LNCaP clone FGC (cell line): ENCODE measurements at places on chromosomes 3 and 15.
A peak's percentile ranks its signal among the peaks of the same experiment; 100 is the strongest.

GRCh38 chr3:145094355-145094941 lies 1066.5 kb downstream of the PLOD2 start:
- DNase-seq, result peak; percentile 11

- no peak for DNase-seq
Observed at GRCh38 chr3:135513106-135514059, 452.1 kb upstream of the PPP2R3A start.

- DNase-seq, result no peak
Observed at GRCh38 chr15:40493089-40493840, 22.5 kb downstream of the CHST14 start.

GRCh38 chr3:182692021-182692420 lies 101.3 kb upstream of the ATP11B start:
- no peak for DNase-seq

DNA sequence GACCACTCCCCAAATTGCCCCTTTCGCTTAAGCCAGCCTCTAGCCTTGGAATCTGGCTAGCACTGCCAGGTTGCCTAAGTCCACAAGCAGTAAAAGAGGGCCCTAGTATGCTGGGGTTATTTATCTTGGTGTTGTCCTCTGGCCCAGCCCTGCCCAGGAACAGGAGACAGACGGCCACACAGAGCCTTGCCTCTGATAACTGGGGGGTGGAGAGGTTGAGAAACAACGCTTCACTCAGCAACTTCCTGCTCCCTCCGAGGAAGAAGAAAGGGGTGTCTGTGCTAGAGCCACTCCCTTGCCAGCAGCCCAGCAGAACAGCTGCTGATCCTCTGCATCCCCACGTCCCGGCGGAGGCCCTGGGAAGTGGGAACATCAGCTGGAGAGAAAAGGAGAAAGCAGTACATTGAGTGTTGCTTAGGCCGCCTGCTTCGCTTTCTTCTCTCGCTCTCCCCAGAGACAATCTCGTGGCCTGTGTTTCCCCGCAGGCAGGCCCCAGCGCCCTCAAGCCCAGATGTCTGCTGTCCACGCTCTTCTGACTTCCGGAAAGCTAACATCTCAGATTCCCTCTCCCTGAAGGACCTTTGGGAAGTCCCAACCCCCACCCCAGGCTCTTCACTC lies 22.6 kb upstream of the C3orf70 start:
- no peak for DNase-seq

GRCh38 chr3:102265720-102266119 lies 169.1 kb upstream of the ZPLD1 start:
- no peak for DNase-seq

DNA sequence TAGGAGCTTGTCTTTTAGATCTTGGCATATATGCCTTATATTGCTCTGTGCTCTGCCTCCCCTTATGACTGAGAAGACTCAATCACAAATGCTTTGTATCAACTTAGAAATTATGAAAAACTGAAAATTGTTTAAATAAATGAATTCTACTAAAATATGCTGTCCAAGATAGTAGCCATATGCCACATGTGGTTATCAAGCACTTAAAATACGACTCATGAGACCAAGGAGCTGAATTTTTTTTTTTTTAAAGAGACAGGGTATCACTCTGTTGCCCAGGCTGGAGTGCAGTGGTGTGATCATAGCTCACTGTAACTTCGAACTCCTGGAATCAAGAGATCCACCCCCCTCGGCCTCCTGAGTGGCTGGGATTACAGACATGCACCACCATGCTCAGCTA lies 118.3 kb downstream of the RFTN1 start:
- no peak for DNase-seq

DNA sequence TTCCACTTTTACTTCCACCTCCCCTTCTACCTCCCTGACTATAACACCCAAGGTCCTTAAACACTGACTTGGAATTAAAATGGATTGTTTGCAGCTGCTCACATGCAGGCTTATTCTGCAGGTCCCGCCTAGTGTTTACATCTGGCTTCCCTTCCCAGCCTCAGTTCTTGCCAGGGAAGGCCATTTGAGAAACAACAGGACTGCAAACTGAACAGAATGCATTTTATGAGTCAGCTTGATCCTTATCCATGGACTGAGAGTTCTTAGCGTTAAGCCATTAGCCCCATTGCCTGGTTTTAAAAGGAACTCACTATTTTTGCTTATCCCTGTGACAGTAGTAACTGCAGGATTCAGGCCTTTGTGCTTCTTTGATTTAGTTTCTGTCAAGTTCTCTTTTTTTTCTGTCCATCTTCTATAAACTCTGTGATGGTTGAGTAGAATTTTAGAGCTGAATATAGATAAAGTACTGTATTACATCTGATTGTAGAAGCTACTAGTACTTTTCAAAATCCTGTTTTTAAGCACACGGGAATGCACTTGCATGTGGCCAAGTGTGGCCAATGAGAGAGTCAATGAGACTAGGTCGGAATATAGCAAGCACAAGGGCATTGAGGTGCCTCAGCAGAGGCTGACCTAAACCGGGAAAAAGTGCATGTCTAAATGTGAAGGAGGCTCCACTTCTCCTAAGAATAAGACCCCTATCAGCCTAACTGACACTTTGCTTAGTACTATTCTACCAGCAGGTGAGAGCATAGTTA lies 106.4 kb downstream of the TUSC7 start:
- no peak for DNase-seq

- peak; percentile 72 for DNase-seq
Observed at GRCh38 chr3:151305060-151305774, 11.4 kb downstream of the GPR87 start.

GRCh38 chr15:81296673-81297072 lies 27.3 kb downstream of the STARD5 start:
- DNase-seq, result no peak

GRCh38 chr15:39127925-39128617 lies 452.8 kb upstream of the THBS1 start:
- DNase-seq, result peak; percentile 89

GRCh38 chr3:86988235-86988634 lies 2.7 kb downstream of the VGLL3 start:
- DNase-seq, result no peak

GRCh38 chr3:143831208-143831607 lies 17.1 kb downstream of the SLC9A9 start:
- DNase-seq, result no peak

GRCh38 chr3:27659279-27660021 lies 62.7 kb downstream of the EOMES start:
- no peak for DNase-seq

DNA sequence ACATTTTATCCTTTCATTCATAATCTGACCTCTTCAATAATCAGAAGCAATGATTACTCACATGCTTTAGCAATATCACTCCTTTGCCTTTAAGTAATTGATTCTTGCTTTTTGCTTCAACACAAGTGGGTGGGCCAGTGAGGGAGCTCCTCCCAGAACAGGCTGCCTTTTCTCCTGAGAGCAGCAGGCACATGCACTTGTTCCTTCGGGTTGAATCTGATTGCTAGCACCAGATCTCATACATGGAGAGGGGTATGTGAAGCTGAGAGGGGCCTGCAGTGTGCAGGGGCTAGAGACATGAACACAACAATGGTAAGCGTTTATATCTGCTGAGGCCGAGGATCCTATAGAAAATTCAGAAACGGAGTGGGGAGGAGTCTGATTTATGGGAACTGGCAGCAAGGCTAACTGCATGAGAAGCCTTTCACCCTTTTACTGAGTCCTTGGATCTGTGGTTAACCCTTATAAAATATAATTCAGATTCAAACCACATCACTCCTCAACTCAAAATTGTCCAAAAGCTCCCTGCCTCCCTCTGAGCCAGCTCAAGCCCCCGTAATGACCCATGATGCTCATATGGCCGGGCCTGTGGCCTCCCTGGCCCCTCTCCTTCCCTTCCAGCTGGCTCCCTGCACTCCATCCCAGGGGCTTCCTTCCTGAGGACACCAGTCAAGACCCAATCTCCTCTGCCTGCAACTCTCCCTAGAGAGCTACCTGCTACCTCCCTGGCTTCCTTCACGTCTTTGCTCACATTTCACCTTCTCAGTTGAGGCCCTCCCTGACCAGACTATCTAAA lies 32.4 kb downstream of the ZNF445 start:
- DNase-seq, result no peak

- no peak for DNase-seq
Observed at GRCh38 chr3:116808725-116809124, 99.1 kb downstream of the TUSC7 start.

DNA sequence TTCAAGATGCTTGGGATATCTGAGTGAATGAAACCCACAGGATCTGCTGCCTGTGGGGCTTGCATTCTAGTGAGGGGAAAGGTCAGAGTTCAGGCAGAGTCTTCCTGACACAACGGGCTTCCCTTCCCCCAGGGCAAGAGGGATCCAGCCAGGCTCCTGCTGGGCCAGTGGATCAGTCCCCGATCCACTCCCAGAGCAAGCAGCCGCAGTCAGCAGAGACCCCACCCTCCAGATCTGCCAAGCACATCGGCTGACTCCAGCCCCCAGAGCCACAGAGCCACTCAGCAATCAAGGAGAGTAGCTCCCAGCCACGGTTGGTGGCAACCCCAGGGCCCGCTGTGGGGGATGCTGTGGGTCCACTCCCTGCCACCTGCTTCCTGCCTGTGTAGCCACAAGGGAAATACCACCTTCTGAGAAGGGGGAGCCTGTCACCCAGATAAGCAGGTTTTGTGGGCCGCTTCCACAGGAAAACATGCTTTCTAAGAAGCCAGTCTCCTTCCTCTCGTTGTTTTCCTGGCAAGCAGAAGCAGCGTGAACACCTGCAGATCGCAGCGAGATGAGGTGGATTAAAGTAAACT lies 44.9 kb downstream of the CPN2 start:
- no peak for DNase-seq

DNA sequence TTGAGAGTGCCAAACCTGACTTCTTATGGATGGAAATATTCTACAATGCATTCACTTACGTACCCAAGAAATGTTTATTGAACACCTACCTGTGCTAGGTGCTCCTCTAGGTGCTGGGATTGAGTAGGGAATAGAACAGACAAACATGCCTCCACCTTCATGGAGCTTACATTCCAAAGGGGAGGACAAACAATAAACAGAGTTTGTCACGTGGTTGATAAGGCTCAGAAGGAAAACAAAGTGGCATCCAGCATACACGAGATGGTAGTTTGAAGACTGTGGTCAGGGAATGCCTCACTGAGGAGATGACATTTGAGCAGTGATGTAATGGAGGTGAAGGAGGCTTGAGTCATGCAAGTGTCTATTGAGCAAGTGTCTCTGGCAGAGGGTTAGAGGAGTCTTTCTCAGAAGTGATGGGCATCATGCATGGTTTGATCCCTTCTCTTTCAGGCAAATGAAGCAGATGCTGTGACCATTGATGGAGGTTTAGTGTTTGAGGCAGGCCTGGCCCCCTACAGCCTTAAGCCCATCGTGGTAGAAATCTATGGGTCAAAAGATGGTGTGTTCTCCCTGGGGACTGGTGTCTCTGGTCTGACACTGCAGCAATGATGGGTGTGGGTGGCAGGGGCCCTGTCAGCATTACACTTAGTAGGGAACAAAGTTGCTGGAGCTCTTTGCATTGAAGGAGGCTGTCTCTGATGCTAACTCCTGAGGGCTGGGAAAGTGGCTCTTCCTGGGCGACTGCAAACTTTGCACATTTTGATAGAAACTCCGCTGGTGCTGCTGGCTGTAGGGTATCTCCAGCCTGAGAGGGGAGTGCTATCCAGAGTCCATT lies 29.7 kb upstream of the TOPBP1 start:
- no peak for DNase-seq

DNA sequence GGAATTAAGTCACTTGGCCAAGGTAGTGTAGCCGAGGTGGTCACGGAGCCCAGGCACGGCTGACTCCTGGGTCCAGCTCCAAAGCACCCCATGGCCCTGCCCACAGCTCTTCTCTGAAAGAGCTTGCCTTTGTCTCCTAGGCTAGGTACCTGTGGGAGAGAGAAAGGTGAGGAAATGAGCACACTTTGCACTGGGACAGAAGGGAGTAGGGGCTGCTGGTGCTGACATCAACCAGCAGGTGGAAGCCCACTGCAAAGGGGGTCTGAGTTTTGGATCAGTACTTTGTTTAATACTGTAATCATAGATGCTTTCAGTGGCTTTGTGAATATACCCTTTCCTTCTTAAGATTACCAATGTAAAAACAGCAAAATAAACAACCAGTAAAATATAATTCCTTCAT lies 128.3 kb upstream of the EIF1B start:
- no peak for DNase-seq

GRCh38 chr15:39874890-39875549 lies 45.0 kb downstream of the GPR176 start:
- DNase-seq, result peak; percentile 32

DNA sequence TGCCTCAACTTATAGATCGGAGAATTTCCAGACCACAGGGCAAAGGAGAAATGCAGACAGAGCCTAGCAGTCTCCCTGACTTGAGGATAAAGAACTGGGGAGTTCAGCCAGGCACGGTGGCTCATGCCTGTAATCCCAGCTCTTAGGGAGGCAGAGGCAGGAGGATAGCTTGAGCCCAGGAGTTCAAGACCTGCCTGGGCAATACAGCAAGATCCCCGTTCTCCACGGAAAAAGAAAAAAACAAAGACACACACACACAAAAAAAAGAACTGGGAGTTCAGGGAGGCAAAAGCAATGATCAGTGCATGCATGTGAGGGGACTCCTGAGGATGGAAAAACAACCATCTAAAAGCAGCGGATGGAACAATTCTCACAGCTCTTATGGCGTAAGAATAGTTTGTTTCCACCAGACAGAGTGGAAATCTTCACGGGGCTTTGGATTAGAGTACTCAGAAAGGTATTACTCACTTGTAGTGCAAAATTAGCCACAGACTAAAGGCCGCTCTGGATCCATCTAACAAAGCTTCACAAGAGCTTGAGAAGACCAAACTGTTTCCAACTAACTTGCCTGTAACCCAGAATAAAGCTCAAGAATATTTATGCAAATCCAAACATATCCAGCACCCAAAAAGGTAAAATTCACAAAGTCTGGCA lies 16.3 kb downstream of the SEC11A start:
- no peak for DNase-seq

DNA sequence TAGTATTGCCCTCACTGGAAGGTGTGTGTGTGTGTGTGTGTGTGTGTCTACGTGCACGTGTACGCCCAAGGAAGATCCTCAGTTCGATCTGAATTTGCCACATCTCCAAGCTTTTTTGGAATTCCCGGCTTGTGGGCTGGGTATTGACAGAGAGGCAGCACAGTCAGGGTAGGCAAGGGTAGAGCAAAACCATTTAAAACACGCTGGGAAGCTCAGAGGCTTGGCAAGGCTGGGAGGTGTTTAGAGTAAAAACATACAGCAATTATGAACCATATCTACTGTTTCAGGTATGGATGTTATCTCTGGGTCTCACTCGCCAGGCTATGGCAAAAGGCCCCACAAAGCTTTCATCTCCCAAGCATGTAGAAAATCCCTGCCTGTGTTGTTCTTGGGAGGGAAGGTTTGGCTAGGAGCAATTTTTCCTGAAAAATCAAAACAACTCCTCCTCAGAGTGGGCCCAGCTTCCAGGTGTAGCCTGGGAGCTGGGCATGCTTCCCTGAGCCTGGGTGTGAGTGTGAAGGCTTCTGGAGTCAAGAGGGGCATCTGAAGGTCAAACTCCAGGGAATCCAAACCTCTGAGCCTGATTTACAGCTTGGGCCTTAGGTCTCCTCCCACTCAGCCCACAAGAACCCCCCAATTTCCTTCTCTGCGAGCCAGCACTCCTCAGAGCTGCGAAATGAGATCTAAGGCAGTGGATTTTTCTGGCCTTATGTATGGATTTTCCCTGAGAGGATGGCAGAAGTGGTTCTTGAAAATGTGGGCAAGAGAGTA lies 244.8 kb upstream of the TPRG1 start:
- DNase-seq, result no peak

GRCh38 chr15:80888846-80889245 lies 100.8 kb downstream of the MESD start:
- no peak for DNase-seq
